Stimulated activated CD4-positive, alpha-beta T cell treated with anti-CD3 and anti-CD28 coated beads, Interleukin-12 subunit alpha, Interleukin-12 subunit beta, amount 100 ng/mL, for 48 hours (primary cell): ENCODE measurements at places on chromosomes 3 and 15.

- no peak for DNase-seq
Observed at GRCh38 chr3:93923006-93923405, 50.7 kb downstream of the PROS1 start.

GRCh38 chr3:18389108-18389733 is 35.9 kb downstream of the SATB1 start:
- DNase-seq: no peak

- no peak for DNase-seq
Observed at GRCh38 chr3:149214702-149215101, 6.9 kb downstream of the CP start.

GRCh38 chr3:178847190-178847589 is 224.4 kb downstream of the ZMAT3 start:
- no peak for DNase-seq

GRCh38 chr3:190070622-190071347 is 49.9 kb downstream of the P3H2 start:
- no peak for DNase-seq

DNA sequence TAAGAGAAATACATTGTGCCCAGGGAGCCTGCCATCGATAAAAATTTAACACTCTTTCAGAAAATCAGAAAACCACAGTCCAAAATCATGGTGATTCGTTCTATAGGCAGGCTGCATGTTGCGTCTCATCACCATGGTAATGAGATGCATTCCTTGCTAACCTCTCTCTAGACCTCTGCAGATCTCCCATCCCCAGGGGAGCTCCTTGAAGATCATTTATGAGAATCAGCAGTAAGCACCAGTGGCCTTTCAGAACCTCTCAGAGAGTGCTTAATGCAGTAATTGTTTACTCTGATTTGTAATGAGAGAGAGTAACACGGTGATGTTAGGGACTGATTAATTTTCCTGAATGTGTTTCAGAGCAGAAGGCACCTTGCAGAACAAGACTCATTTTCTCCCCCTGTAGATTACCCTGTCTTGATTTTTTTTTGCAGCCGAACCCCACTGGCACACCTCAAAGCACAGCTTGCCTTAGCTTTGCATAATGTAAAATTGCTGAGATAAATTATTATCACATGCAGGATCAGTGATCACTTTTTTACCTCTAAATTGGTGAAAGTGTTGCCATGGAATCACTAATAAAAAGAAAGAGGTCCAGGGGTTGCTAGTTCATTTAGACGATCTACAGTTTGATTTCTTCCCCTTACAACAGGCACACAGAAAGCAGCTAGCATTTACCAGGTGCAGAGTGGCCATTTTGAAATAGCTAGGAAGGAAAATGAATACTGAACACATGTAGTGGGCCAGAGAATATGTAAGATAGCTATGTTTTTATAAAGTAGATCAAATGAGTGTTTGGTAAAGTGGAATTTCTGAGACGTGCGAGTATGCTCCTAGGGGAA is 98.9 kb upstream of the CHL1 start:
- DNase-seq: no peak

DNA sequence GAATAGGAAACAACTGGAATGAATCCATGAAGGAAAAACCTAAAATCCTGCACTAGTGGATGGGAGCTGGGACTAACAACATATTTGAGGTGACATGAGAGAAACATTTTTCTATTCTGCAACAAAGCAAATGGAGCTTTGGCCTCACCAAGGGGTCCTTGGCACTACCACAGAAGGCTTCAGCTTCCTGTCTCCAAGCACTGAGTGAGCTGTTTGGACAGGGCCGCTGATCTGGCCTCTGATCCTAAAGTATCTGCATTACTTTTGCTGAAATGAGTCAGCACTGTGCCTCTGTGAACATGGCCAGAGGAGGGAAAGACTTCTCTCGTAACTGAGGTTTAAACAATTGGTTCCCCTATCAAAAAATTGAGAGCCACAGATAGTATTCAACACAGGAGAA is 9.0 kb downstream of the ARPP21 start:
- no peak for DNase-seq

DNA sequence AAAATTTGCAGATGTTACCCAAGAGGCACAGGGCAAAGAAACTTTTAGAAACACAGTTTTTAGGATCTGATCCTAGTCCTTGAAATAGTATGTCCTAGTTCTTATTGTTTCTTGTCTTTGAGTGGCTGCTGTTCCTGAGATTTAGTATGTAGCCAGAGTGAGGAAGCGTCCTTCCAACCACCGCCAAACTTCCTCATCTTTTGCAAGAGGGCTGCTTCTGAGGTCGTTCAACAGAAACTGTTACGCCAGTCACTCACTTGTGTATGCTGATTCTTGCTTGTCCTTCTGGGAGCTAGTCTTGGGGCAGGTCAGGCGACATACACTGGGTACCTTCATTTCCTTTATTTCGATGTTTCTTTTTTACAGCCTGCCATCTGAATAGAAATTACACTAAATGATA is 577.3 kb upstream of the ZNF717 start:
- DNase-seq: no peak

- no peak for DNase-seq
Observed at GRCh38 chr15:71124937-71125790, 9.9 kb downstream of the THSD4 start.

DNA sequence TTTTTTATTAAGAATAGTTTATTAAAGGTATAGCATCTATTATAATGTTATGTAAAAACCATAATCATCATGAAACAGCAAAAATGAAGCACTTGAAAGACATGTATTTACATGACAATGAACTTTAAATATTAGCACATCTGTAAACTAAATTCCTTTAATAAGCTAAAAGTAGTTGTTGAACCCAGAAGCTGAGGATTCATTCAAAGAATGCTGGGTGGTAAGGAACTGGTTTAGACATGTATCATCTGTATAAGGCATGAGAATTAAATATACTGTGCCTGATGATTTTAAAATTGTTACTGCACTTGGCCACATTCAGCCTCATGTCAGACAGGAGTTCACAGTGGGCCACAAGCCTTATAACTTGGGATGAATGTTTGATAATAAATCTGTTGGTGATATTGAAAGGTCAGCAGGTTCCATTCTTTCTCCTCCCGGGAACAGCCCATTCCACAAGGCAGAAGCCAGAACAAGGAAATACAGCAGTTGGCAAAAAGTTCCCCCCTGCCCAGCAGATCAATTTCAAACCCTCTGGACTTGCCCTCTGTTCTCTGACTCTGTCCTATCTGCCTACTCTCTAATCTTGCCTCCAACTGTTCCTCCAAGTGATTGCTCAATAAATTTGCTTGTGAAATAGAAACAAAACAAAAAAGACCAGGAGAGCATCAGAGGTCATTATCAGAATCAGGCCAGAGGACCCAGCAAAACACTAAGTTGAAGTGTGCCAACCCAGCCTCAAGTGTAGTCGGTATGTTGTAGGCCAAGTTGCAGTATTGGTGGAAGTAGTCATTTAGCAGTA is 49.8 kb upstream of the TEX264 start:
- no peak for DNase-seq

DNA sequence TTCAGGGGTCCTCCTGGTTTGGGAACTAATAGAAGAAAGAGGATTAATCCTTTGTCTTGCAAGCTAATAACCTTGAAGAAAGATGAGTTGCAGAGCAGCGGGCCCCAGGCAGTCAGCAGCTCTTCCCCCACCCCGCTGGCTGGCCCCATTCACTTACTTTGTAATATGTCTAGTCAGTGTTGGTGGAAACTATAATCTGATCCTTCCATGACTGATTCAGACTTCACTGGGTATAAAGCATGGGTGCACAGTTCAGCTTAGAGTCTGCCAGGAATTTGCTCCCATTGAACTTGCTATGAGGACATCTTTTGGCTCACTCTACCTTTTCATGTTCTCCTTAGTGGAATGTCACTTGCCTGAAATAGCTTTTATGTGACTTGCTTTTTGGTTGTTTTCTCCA is 117.7 kb downstream of the CCNL1 start:
- no peak for DNase-seq

- DNase-seq: no peak
Observed at GRCh38 chr3:195040773-195041520, 230.0 kb downstream of the XXYLT1 start.

- no peak for DNase-seq
Observed at GRCh38 chr3:71543371-71544016, 40.0 kb downstream of the FOXP1 start.

- DNase-seq: no peak
Observed at GRCh38 chr3:52787672-52788625, 6.6 kb upstream of the ITIH3 start.

- DNase-seq: no peak
Observed at GRCh38 chr3:31980530-31981205, 394 bp downstream of the OSBPL10 start.

DNA sequence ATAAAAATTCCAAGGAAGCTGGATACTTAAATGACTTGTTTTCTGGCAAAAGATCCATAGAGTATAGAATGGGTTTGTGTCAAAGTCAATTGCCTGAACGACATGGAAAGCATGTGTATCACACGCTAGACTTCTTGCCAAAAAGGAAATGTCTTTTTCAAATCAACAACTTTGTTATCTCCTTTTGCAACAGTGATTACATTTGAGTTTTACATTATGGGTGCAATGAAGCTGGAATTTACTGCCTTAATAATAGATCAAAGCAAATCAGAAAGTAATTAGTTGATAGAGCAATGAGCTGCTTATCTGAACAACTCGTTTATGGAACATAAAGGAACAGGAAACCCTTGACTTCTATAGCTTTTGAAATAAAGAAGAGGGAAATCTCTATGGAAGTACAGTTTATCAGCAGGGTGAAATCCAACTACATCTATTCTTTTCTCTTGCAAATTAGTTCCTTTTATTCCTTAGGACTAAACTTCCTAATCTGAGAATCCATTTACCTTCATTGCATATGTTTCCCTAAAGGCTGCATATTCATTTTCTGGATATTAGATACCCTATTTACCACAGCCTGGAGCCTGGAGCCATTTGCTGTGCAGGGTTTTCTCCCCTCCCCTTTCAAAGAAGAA is 415.1 kb upstream of the NECTIN3 start:
- no peak for DNase-seq

- DNase-seq: no peak
Observed at GRCh38 chr3:153885359-153885758, 235.8 kb upstream of the ARHGEF26 start.
